ENCODE measurements at places on chromosomes 4 and X.

DNA sequence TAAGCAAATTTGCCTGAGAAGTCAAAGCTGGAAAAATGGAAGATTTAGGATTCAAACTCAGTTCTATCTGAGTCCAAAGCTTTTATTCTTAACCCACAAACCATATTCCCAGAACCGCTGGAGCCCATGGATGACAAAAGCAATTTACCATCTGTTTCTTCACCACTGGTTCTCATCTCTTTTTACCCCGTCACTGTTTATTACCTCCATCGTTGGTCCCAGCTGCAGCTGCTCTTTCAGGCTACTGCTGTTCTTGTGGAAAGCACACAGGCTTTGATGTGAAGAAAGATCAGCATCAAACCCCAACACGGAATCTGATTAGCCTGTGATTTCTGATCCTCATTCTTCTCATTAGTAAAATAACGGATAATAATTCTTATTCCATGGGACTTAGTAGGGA lies 9.5 kb downstream of the FBXO8 start:
- DNase-seq: no peak

GRCh38 chr4:17535906-17536305 lies 20.9 kb downstream of the CLRN2 start:
- DNase-seq: no peak

DNA sequence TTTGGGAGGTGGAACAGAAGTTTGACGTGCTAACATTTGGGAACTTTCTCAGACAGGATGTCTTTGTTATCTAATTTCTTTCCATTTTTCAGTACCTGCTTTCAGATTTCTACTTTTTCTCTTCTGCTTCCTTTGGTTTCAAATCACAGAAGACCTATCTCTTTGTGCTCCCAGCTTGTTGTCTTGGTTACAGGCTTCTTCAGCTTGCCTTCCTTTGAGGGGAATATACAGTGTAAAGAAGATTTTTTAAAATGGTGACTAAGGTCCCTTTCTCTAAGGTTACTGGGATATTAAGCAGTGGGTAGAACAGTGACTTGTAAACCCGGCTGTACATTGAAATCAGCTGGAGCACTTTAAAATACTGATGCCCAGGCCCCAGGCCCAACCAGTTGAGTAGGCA lies 48.0 kb downstream of the TMEM164 start:
- no peak for DNase-seq

DNA sequence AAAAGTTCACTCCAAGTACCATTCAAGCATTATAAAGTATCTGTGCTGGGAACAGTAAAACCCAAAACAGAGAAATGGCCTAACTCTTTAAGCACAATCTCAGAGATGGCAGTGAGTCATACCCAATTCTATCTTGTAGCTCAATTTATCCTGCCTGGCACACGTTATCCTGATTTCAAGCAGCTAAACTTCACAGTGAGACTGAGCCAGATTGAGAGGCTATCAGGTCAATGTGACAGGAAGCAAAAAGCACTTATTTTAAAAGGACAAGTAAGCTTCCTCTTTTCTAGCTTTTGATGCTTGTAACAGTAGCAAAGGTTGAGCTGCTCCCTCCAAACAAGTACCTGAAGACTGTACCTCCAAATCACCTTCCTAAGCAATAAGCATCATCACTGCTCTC lies 324.9 kb downstream of the NAF1 start:
- no peak for DNase-seq

DNA sequence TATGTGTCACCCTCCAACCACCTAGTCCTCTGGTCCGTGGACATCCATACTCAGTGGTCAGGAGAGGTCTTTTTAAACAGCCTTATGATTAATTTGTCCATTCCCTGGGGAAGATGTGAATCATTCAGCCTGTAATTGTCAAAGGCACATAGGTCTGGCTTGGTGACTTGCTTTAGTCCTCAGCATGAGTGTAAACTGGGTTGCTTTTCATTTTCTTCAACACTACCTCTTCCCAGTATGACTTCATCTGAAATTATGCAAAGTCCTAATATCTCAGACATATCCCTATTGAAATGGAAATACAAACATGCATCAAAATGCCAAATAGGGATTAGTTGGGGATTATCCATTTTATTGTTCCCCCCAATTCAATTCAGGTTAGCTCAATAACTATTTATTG lies 208.3 kb upstream of the AMOT start:
- DNase-seq: no peak

- no peak for DNase-seq
These were observed 241.6 kb downstream of the MGST2 start for GRCh38 chr4:139907001-139907809.

- no peak for DNase-seq
These were observed 2.6 kb downstream of the MCUB start for GRCh38 chr4:109562457-109563239.

DNA sequence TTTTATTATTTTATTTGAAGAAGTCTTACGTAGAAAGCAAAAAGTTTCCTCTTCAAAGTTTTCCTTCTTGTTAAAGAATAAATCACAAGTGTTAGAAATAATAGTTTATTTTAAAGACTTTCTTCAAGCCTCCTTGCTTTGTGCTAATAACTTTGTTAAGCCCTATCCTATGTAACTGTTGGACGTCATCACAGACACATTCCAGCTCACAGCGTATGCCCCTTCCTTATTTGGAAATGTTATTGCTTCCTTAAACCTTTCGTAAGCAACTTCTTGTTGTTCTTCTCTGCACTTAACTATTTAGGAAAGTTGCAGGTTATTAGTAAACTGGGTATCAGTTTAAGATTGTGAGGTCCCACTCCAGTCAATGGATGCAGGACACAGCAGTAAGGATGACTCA lies 7.6 kb upstream of the SRD5A3 start:
- DNase-seq: no peak

GRCh38 chr4:113575401-113575800 lies 186.1 kb downstream of the CAMK2D start:
- DNase-seq: peak; percentile 17

- no peak for DNase-seq
These were observed 148.7 kb downstream of the REPS2 start for GRCh38 chrX:17095161-17095560.

DNA sequence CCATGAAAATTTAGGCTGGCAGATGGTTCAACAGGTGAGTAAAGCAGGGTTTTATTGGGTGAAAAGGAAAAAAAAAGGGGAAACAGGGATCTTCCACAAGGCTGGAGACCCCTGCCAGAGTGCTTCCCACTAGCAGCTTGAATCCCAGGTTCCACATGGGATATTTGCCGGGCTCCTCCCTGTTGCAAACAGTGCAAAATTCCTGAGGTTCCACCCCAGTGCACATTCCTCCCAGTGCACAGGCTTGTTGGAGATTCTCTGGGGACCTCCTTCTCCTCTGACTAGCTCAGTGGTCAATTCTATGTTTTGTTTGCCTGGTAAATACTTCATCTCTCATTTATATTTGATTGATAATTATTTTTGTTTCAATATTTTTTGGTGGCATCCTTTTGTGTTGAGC lies 66.4 kb upstream of the UGT2B15 start:
- DNase-seq: no peak

DNA sequence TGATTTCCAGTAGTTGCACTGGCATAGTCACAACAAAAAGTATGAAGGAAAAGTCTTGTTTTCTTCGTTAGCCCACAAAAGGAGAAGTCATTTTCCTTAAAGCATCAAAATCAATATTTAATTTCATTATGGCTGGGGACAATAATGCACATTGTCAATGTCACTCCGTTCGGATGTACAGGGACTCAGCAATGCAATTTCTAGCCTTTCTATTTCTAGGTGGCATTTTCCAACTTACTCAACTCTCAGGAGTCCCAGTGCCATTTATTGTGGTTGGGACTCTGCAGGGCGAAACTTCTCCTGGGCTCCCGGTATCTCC lies 99.6 kb downstream of the CEP135 start:
- no peak for DNase-seq

DNA sequence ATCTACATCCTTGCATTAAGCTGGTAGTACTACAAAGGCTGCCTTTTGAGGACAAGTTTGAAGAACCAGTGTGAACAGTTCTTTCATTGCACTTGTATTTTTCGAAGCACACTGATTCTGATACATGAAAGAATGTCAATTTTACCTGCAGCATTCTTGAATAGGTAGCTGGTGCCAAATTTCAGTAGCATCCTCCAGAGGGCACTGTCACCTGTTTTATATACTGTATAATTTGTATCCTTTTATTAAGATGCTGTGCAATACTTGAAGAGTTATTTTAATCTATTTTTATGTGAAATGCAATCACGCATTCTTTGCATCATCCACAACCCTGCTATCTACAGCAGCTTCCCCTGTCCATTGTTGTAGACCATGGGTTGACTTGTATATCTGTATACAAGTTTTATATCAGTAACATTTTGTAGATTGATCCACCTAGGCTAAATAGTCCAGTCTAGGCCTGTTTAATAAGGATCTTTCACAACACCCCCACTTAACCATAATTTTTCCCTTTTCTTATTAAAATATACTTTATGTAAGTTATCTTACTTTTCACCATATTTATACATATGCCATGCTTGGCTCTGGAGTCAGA lies 325.7 kb downstream of the PCDH7 start:
- no peak for DNase-seq

DNA sequence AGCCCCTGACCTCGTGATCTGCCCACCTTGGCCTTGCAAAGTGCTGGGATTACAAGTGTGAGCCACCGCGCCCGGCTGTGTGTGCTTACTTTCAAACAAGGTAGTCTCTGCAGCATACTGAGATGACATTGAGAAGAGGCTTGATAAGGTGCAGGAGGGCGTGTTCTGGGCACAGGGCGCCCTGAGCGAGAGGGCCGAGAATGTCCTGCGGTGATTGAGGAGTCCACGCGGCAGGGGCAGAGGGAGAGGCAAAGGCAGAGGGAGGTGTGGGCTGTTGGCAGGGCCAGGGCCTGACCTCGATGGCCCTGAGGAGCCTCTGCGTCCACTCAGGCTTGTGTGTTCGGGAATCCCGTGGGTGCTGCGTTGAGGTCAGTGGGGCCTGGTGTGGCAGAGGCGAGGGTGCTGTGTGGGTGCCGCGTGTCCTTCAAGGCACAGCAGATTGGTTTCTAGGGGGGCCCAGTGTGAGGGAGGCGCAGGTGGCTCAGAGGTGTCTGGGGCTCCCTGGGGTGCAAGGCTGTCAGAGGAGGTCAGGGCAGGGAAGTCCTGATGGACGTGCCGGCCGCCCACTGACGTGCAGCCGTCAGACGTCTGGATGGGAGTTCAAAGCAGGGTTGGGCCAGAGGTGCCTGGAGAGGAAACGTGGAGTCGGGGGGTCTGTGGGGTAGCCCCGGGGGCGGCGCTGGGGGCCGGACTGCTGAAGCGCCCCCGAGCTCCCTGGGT lies 12.1 kb downstream of the PCGF3 start:
- no peak for DNase-seq
